ENCODE measurements at places on chromosomes 12 and 14.

DNA sequence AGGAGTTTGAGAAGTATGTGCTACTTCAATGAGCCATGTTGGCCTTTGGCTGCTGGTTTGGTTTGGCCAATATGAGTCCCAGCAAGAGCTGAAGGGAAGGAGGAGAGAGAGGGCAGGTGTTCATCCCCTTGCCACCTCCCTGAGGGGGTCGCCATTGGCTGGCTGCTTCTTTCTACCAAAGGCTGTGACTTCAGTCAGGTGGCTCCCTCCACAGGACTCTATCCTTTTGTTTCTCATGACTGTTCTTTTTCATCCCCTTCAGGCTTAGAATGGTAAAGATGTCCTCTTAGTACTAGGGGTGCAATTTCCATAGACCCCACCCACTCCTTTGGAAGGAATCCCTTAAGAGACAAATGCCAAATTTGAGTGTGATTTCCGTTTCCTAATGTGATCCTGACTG, 31.2 kb upstream of the OTOGL start:
- DNase-seq: no peak

- DNase-seq: no peak
These were observed 30.9 kb upstream of the TDRD9 start for GRCh38 chr14:103897075-103897947.

DNA sequence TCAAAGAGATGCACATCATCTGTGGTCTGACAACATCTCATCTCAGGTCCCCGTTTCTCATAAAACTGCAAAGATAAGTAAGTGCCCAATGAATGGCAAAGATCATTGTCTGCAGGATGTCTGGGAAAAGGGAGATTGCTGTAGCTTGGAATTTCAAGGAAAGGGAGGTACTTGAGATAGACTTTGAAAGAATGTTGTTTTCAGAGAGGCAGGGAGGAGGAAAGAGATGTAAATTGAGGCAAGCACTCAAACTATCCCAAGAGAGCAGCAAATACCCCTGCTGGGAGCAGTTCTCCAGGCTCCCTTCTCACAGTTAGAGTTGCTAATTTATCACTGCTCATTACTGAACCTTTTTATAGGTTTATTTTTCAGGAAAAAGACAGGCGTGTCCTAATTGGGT, 107.1 kb downstream of the MYRFL start:
- DNase-seq: no peak

- no peak for DNase-seq
These were observed 9.9 kb downstream of the DPF3 start for GRCh38 chr14:72883961-72884360.

- no peak for DNase-seq
These were observed 6.5 kb downstream of the TTC7B start for GRCh38 chr14:90809530-90810312.

GRCh38 chr14:95255487-95255886, 64.2 kb downstream of the CLMN start:
- DNase-seq: no peak

DNA sequence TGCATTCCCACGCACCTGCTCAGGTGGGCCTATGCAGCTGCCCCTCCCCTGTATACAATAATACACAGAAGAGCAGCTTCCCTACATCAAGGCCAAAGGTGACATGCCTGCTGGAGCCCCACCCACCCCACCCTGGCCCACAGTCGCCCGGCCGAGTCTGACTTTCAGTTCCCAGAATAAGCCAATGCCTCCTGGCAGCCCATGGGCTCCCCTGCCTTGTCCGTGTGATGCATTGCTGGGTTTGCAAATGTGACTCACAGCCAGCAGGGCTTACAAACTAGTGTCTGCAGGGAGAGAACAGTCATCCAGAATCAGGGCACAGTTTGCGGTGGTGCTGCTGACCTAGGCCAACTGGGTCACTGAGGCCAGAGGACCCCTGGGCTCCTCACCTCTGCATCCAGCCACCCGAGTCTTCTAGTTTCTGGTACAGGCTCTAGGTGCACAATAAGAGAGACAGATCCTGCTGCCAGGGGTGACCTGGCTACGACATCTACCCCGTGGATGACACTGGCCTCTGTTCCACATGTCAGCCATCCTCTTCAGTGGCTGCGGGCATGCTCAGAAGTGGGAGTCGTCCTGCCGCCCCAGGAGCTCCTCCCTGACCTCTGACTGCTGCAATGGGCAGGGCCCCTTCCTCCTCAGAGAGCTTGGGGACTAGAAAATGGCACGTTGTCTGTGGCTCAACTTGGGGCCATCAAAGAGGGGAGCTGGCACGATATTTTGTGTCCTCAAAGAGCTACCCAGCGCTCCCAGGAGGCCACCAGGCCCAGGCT, 84.5 kb downstream of the CHGA start:
- no peak for DNase-seq

GRCh38 chr14:21840765-21841164, 167.1 kb upstream of the OR4E1 start:
- peak; percentile 44 for DNase-seq

DNA sequence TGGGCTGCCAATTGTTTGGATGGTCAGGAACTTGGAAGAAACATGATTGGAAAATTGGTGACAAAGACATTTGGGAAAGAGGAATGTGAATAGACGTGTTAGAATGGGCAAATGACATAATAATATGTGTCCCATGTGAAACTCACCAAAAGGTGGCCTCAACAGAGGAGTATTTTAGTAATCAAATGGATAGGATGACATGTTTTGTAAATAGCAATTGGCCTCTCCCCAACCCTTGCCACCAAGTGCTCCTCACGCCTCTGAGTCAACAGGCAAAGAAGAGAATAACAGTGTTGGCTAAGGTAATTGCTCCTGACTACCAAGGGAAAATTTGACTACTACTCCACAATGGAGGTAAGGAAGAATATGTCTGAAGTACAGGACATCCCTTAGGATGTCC, 81.4 kb downstream of the ATXN7L3B start:
- no peak for DNase-seq

- no peak for DNase-seq
These were observed 12.7 kb downstream of the BDKRB1 start for GRCh38 chr14:96268431-96269358.

DNA sequence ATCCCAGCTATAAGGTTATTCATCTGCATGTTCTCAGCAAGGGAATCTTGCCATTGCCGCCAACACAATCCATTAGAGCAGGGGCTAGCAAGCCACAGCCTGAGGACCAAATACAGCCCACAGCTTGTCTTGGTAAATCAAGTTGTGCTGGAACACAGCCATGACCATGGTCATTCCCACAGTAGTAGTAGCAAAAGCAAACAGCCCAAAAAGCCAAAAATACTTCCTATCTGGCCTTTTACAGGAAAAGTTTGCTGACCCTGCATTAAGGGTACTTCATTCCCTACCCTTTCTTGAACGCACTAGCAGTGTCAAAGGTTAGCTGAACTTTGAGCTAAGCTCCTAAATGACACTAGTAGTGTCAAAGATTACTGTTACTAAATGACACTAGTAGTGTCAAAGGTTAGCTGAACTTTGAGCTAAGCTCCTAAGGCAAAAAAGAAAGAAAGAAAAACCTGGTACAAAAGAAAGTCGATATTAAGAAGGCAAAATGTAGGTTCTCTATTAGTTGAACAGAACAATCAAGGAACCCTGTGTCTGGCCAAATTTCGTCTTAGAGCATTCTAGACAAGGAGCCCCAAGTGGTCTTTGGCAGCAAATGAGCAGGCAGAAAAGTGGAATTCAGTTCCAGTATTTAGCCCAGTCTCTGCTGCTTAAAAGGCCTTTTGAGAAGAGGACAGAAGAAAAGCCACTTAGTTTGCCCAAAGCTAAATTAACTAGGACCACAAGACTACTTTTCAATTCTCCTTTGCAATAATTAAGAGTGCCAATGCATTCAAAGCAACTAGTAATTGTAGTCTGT, 67.7 kb downstream of the NT5DC3 start:
- no peak for DNase-seq

DNA sequence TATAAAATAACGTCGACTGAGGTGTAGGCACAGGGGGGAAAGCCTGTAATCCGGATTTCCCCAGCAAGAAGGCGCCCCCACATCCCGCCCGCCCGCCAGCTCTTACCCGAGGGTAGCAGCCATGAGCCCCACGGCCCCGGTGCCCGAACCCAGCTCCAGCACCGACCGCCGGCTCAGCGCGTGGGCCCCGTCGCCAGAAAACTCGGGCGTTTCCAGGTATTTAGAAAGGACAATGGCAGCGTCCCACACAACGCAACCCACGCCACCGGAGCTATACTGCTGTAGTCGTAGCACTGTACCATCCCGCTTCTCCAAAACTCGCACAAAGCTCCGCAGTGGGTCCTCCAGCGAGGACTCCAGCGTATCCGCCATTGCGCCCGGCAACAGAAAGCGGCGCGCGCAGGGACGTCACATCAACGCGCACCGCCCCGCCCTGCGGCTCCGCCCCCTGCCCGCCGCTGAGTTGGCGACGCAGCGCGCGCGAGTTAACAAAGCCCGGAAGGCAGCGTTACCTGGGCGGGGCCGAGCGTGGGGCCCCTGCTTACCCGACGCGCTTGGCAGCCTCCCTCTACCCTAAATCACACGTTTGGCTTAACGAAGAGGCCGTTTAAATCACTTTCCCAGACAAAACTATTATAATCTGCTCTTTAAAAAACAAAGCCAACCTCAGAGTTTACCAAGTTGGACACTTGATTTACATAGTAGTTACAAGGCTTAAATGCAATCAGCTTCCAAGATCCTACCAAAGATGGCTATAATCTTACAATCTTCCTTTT, at the start of gene VCPKMT:
TSS of gene VCPKMT (minus strand) at position 392 of the 776 bp plus-strand sequence. CDS start at position 372, 20 bp downstream.
- peak; percentile 94 for DNase-seq

- DNase-seq: no peak
These were observed 20.2 kb upstream of the PPP1R13B start for GRCh38 chr14:103867523-103867953.

DNA sequence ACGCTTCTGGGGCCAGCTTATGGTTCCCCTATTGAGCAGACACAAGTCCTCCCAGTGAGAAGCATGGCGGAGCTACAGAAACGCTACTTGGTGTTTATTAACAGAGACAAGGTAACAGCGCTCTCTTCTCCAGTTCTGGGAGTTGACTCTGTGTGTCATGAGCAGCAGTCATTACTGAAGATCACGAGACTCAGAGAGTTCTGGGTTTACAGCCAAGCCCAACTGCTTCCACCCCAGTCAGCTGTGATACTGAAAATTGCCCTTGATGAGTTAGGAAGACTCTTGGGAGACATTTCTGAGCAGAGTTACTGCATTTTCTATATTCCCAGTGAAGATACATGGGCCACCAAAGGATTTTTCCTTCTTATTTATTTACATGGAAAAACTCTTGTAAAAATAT, 48.6 kb downstream of the CFAP251 start:
- no peak for DNase-seq

- DNase-seq: no peak
These were observed 36.6 kb downstream of the GPR135 start for GRCh38 chr14:59428581-59429012.

GRCh38 chr12:19904819-19905218, 463.5 kb upstream of the PDE3A start:
- DNase-seq: no peak

GRCh38 chr14:98819132-98819866, 452.7 kb downstream of the BCL11B start:
- DNase-seq: no peak

GRCh38 chr12:26692407-26692806, 140.6 kb downstream of the ITPR2 start:
- DNase-seq: no peak

GRCh38 chr12:2582631-2583030, 212.1 kb upstream of the FKBP4 start:
- DNase-seq: no peak

DNA sequence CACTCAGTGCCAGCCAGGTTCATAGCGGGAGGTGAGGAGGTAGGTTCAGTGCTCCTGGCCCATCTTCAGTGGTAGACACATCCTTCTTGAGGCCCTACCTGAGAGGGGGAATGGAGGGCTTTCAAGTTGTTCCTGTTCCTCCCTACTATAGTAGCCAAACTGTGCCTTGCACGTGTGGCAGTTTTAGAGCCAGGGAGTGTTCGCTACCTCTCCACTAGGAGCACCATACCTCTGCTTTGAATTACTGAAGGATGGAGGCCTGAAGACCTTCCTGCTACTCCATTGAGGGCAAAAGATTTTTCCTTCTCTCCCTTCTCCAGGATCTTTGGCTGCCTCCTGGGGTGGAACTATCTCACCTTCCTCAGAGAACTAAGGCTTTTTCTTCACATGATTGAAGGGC, 5.9 kb upstream of the ALG10 start:
- no peak for DNase-seq

- DNase-seq: no peak
These were observed 66.7 kb downstream of the SLC24A4 start for GRCh38 chr14:92389598-92390158.

DNA sequence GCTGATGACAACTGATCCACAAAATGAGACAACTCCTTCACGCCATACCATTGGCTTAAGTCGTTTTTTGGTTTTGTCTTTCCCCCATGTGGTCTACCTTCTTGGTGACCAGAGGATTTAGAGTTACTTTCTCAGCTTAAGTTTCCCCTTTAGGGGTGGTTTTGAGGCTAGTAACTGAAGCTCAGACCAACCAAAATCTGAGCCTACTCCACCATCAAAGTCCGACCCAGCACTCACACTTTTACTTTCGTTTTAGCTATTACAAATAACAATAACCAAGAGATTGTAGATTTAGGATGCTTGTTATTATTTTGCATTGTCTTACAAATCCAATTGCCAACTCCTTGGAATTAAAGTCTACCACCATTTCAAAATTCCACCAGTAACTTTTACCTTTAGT, 130.6 kb upstream of the MDM1 start:
- peak; percentile 44 for DNase-seq

DNA sequence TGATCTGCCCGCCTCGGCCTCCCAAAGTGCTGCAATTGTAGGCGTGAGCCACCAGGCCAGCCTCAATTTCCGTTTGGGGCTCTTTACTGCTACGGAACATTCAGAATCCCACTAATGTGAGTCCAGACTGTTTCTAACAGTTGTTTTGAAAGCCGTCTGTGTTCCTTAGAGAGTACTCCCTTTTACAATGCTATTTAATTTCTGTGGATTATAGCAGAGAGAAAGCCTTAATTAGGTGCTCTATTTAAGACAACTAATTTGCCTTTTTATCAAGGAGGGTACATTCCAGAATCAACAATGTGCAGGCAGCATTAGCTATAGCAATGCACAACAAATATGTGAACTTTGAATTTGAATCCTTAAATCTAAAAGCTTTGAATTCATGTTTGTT, 2.8 kb upstream of the SAV1 start:
- DNase-seq: no peak

- no peak for DNase-seq
These were observed at the start of gene PRKD1 for GRCh38 chr14:29927376-29928116. Gene PRKD1, minus strand, starts transcription at chr14:29927847.

DNA sequence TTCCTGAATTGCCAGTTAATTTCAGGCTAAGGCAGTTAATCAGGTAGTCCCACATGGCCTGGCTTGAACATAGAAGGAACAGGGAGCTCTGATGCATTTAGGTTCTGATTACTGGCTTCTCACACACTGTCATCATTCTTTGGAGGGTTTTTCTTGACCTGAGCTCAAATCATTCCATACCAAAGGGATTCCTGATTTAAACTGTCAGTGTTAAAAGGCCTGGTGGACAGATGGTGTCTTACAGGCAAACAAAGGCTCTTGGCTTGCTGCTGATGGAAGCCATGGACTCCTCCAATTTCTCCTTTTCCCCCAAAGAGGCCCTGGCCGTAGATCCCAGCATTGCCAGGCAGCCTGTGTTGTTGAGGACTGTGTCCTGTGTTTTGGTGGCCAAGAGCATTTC, 30.2 kb downstream of the CACNA1C start:
- DNase-seq: no peak
